Left kidney (tissue), 8 donors: ENCODE measurements at places on chromosomes 5 and 9.

- DNase-seq, result peak; percentile 33
These were observed 193.3 kb downstream of the SMC2 start for GRCh38 chr9:104287253-104287878.

DNA sequence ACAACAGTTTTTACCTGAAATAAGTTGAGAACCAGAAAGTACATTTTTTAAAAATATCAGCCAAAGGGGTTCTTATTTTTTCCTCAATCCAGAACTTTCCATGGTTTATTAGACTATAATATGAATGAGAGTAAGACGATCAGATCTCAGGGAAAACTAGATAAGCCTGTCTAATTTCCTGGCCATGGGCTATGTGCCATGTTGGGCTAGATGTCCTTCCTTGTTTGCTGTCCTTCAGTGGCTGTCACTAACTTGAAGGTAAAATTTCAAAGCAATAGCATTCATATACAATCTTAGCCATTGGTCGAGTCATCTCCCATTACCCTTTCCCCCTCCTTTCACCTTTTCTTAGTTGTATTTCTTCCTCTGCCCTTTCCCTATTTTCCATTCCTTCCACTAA lies 179.5 kb upstream of the PPP1R2B start:
- DNase-seq, result no peak

GRCh38 chr9:112784020-112784785 lies 33.6 kb downstream of the SNX30 start:
- DNase-seq, result no peak

DNA sequence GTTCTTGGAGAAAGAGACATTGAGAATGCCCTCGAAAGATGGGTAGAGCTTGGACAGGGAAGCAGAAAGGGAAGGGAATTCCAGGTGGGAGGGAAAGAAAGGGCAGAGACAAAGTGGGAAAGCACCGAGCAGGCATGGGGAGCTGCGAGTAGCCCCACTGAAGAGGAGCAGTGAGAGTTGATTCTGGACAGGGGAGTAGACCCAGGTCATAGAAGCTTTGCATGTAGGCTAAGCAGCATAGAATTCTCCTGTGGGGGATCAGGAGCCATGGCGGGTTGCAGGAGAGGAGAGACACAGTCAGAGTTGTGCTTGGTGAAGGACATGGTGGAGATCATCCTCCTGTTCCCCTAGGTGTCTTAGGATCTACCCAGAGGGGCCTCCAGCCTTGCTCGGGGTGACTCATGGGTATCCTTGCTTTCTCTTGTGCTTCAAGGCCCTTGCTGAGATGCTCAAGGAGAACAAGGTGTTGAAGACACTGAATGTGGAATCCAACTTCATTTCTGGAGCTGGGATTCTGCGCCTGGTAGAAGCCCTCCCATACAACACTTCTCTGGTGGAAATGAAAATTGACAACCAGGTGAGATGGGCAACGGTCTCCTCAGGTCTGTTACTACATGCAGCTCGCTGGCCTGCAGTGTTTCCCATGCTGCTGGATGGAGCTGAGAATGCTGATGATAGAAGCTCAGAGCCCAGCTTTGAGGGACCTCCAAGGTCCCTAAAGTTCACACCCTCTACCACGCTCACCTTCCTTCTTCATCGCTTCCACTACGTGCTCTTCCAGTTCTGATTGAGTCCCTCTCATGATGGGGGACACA lies 64.5 kb downstream of the TSTD2 start:
- no peak for DNase-seq
